ENCODE measurements at places on chromosomes 11 and 22. TPM values are rescaled to one million over a fixed set of nuclear protein-coding genes. Genes with fewer than 3 reads are reported as not detected.

KBTBD3 gene
- total RNA-seq = 4.8 TPM

SCGB2A2 gene
- total RNA-seq = not detected

OR2AT4 gene
- total RNA-seq = not detected

RAG2 gene
- not detected for total RNA-seq

MMP11 gene
- total RNA-seq = 2.0 TPM

RNF121 gene
- 38.4 TPM for total RNA-seq

OR8D4 gene
- total RNA-seq = not detected

CD3G gene
- total RNA-seq = not detected

DNA sequence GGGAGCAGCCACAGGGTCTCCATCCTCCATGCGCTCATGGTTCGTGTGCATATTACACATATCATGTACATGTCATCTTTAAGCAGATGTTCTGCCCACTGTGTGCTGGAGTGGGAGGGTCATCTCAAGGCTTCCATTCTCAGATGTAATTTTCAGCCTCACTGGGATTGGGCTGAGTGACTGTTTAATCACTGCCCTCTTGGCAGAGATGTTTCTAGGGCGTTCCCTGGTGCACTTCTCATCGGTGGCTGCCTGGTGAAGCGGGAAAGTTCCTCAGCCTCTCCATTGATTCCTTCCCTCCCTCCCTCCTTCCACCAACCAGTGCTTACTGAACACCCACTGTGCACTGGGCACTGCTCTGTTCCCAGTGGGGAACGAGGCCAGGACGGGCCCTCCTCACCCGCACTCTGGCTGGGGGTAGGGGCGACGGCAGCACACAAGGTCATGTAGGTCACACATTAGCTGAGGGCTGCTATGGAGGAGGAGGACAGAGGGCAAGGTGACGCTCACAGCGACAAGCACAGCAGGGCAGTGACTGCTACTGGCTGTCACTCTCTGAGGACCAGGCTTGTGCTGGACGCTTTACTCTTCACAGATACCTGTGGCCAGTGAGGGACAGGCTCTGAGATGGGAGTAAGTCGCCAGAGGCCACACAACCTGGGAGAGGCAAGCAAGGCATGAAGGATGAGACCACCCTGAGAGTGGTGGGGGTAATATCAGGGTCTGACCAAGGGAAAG, 22.9 kb downstream of the GNAZ start:
- DNase-seq = no peak
- H3K4me3 ChIP-seq = no peak overlapping the region
- peaks cover 4% of the 10 kb centered on the region for H3K27me3 ChIP-seq
- no peak overlapping the region for H3K27ac ChIP-seq

DNA sequence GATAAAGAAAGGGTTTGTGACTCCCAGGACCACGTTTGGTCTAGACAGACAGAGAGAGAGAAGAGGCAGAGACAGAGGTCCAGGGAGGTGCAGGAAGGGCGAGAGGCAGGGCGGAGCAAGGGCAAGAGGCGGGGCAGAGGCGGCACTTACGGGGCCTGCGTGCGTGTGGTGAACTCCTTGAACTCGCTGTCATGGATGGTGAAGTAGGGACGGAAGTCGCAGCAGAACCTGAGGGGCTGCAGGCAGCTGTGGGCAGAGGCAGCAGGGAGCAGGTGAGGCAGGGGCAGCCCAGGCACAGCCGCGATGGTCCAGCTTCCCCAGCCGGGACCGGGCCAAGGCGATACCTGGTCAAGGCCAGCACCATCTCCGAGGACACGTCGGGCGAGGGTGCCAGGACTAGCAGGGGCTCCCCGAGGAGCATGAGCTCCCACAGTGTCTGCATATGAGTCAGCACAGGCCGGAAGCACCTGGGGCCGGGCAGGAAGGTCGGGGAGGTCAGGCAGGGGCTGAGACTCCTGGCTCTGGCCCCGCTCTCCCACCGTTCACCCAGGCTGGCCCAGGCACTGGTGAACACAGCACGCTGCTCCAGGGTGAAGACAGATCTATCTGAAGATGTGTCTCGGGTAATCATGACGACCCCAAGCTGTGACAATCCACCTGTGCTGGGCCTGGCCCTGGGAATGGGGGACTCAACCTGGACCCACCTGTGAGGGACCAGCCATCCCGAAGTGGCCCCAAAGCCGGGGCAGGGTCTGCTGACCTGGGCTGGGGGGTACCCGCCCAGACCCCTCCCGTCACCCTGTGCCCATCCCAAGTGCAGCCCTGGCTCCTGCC, 7.2 kb upstream of the PLXNB2 start:
- no peak overlapping the region for H3K4me3 ChIP-seq
- H3K27me3 ChIP-seq = peaks cover 1% of the 10 kb centered on the region
- H3K27ac ChIP-seq = no peak overlapping the region
- no peaks in the 10 kb centered on the region for H3K4me1 ChIP-seq
- no peak for DNase-seq

- DNase-seq = no peak
- no peaks in the 10 kb centered on the region for H3K4me1 ChIP-seq
- no peak overlapping the region for H3K27ac ChIP-seq
- H3K4me3 ChIP-seq = no peak overlapping the region
- H3K27me3 ChIP-seq = peaks cover 9% of the 10 kb centered on the region
Observed at GRCh38 chr11:43278193-43278956, 33.4 kb upstream of the API5 start.

- no peak overlapping the region for H3K27ac ChIP-seq
- H3K4me1 ChIP-seq = peaks cover 39% of the 10 kb centered on the region
Observed at GRCh38 chr11:12552692-12553091, 121.5 kb upstream of the TEAD1 start.

DNA sequence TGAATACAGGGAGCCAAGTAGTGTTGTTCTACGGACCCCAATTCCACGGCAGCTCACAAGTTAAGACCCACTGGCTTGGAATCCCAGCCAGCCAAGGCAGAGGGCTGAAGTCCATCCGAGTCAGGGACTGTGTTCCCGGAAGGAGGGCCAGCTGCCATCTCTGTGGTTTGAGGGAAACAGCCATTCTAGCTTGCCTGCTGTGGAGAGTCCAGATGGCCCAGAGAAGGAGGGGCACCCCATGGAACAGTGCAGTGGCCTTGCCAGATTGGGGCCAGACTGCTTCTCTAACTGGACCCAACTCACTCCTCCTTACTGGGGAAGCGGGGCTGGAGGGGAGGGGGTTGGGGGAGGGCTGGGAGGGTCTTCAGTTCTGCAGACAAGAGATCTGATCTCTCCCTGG, 156.4 kb downstream of the FAM181B start:
- DNase-seq = no peak
- no peak overlapping the region for H3K4me3 ChIP-seq
- H3K27ac ChIP-seq = no peak overlapping the region
- no peaks in the 10 kb centered on the region for H3K4me1 ChIP-seq
- peaks cover 11% of the 10 kb centered on the region for H3K36me3 ChIP-seq
- peaks cover 1% of the 10 kb centered on the region for H3K27me3 ChIP-seq

GRCh38 chr11:118071416-118072030, 5.4 kb upstream of the TMPRSS4 start:
- no peak overlapping the region for H3K4me3 ChIP-seq
- peaks cover 36% of the 10 kb centered on the region for H3K27me3 ChIP-seq
- no peaks in the 10 kb centered on the region for H3K36me3 ChIP-seq
- no peak for DNase-seq
- H3K4me1 ChIP-seq = no peaks in the 10 kb centered on the region

- no peaks in the 10 kb centered on the region for H3K4me1 ChIP-seq
- no peak overlapping the region for H3K4me3 ChIP-seq
- no peak overlapping the region for H3K27ac ChIP-seq
Observed at GRCh38 chr22:47043835-47044721, 281.6 kb downstream of the TBC1D22A start.

DNA sequence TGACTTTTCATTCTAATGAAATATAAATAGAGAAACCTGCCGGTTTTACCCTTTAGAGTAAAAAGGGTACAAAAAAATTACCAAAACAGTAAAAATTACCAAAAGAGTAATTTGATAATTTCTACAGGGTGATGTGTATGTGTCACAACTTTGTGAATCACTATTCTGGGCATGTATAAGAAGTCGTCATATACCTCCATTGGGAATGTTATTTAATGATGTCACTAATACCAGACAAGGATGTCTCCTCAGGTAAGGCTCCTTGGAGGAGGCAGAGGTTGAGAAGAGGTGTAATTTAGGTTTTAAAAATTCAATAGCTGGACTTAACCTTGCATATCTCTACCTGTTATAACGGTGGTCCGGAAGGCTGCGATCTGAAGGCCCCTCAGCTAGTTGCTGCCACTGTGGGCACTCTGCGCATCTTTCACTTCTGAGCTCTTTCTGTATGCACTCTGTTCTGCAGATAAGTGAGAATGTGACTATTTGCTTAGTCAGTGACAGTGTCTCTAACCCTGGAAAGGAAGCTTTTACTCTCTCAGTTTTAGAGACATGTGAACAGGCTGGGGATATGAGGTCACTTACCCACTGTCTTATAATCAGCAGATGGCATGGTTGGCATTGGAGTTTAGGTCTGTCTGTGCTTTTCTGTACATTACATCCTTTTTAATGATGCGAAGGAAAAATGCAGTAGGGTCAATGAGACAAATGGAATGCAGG, 987 bp upstream of the NCR3LG1 start:
- H3K4me1 ChIP-seq = peaks cover 32% of the 10 kb centered on the region
- H3K36me3 ChIP-seq = no peaks in the 10 kb centered on the region
- H3K4me3 ChIP-seq = peak overlapping the region; percentile 95
- peaks cover 2% of the 10 kb centered on the region for H3K27me3 ChIP-seq
- DNase-seq = no peak

- no peaks in the 10 kb centered on the region for H3K4me1 ChIP-seq
- H3K36me3 ChIP-seq = no peaks in the 10 kb centered on the region
- H3K27ac ChIP-seq = no peak overlapping the region
- DNase-seq = no peak
Observed at GRCh38 chr22:27642104-27642800, 159.3 kb downstream of the MN1 start.

DNA sequence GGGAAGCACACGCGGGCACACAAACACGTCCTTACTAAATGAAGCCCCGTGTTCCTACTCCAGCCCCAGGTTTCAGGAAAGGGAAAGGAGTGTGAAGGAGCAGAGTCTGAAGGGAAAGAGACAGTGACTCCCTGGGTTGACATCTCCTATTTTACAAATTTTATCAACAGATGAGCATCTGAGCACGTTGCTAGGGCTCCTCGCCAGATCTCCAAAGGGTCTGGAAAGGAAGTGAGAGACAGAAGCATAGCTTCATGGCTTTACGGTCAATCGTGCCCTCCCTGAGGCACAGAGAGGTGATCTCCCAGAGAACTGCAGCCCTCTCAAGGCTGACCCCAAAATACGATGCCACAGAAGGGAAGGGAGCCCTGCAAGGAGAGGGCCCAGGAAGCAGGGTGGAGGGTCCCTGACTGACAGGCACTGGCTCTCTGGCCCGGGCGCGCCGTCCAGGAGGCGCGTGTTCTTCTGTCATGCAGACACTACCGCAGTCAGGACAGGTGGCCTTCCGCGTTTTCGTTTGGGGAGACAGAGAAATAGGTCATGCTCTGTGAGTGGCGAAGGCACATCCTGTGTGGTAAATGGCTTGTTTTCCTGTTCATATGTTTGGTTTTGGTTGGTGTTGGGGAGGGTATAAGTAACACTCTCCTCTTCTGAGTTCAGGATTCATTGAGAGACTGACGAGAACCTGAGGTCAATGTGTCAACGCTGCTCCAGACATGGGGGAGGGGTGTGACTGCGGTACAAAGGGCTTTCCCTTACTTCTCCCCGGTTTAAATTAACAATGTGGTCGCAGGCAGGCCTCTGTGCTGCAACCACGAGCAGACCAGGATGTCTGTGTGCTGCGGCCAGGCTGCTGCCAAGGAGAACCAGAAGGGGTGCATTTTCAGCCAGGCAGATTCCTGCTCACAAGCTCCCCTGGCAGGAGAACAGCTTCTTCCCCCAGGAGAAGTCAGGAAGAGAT, 813.3 kb downstream of the OPCML start:
- H3K36me3 ChIP-seq = no peaks in the 10 kb centered on the region
- peaks cover 37% of the 10 kb centered on the region for H3K4me1 ChIP-seq
- peak overlapping the region; percentile 18 for H3K4me3 ChIP-seq
- peaks cover 1% of the 10 kb centered on the region for H3K27me3 ChIP-seq
- no peak overlapping the region for H3K27ac ChIP-seq
- DNase-seq = no peak

- DNase-seq = no peak
- no peaks in the 10 kb centered on the region for H3K36me3 ChIP-seq
- no peak overlapping the region for H3K4me3 ChIP-seq
- H3K27ac ChIP-seq = no peak overlapping the region
- H3K27me3 ChIP-seq = peaks cover 13% of the 10 kb centered on the region
Observed at GRCh38 chr11:111370270-111370901, 8.7 kb downstream of the POU2AF1 start.

GRCh38 chr11:29281271-29281777, 735.5 kb downstream of the KCNA4 start:
- peaks cover 58% of the 10 kb centered on the region for H3K4me1 ChIP-seq
- H3K36me3 ChIP-seq = no peaks in the 10 kb centered on the region
- H3K4me3 ChIP-seq = peak overlapping the region; percentile 12
- no peak for DNase-seq
- peak overlapping the region; percentile 50 for H3K27ac ChIP-seq

DNA sequence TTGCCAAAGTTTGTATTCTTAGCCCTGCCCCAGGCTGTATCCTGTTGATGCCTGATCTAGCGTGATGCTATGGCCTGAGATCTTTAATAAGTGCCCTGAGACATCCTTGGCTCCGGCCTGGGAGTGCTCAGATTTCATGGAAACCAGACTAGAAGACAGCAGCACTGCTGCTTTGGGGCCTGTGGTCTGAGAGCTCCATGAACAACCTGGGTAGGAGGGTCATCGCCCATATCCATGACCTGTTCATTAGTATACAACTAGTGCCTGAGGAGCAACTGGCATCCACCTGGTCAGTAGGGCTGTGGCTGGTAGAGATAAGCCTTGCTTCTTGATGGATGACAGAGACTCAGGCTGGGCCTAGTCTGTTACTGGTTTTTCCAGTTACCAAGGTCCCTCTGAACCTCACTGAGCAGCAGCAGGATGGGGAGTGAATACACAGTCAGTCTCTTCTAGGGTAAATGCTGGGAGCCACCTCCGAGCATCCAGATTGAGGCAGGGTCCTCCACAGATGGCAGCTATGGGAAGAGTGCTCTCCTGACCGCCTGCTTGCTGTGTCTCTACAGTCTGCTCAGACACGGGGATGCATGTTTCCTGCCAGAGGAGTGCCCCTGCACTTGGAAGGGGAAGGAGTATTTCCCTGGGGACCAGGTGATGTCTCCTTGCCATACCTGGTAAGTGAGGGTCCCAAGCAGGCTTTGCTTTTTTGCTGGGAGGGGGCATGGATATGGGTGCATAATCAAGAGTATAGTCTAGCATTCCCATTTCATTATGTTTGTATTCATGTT, 39.0 kb downstream of the OTOG start:
- no peak overlapping the region for H3K4me3 ChIP-seq
- peaks cover 11% of the 10 kb centered on the region for H3K27me3 ChIP-seq
- no peaks in the 10 kb centered on the region for H3K4me1 ChIP-seq
- H3K36me3 ChIP-seq = no peaks in the 10 kb centered on the region

DNA sequence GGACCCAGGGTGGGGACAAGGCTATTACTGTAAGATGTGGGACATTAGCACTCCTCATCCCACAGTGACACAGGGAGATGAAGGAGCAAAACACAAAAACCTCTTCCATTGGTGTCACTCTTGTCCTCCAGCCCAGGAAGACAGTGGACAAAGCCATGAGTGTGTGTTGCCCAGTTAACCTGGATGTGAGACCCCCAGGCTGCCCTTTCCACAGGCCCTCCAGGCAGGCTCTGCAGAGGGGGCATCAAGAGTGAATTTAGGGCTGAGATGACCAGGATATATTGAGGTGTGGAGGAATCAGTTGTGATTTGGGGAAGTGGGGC, 111.3 kb downstream of the GGTLC2 start:
- H3K4me1 ChIP-seq = no peaks in the 10 kb centered on the region
- H3K4me3 ChIP-seq = no peak overlapping the region
- no peaks in the 10 kb centered on the region for H3K36me3 ChIP-seq

- H3K27me3 ChIP-seq = peaks cover 41% of the 10 kb centered on the region
- no peaks in the 10 kb centered on the region for H3K4me1 ChIP-seq
- no peak overlapping the region for H3K27ac ChIP-seq
- no peak for DNase-seq
- H3K36me3 ChIP-seq = no peaks in the 10 kb centered on the region
Observed at GRCh38 chr11:119865661-119866156, 136.7 kb upstream of the NECTIN1 start.
